ENCODE measurements at places on chromosomes 12 and 14.
A peak's percentile ranks its signal among the peaks of the same experiment; 100 is the strongest.

DNA sequence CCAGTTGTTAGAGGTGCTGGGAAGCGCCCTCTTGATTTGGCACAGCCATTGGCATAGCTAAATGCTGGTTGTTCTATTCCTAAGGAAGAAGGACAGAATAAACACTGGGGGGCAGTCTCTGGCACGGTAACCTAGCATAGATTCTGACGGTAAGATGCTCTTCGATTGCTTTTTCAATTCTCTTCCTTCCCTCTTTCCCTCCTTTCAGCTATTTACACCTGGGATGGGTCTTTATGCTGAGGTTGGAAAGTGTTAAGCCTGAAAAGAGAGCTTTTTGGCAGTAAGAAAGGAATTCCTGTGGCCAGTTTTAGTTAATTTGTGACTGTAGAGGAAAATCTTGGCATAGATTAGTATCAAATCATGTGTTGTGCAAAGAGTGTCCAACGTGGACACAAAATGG, 162.8 kb downstream of the SNAPC1 start:
- DNase-seq = no peak

GRCh38 chr12:122500685-122501488, at the start of gene ZCCHC8:
Gene ZCCHC8 (minus strand): TSS chr12:122500932. CDS start chr12:122500840, 92 bp downstream.
- DNase-seq = peak; percentile 89

DNA sequence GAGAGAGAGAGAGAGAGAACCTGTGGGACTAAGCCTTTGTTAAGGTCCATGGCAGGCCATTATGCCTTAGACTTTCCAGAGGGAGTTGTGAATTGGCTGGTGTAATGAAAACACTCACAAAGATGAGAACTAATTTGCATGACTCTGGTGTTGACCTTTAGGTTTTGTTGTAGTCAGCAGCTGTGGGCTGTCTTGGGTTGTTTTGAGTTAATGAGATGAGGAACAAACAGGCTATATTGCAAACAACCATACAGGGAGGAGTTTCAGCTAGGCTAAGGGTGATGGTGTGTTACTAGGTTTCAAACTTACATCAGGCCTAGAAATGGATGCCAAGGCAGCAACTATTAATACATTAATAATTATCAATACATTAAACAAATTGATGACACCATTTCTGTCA, 26.3 kb downstream of the ATXN7L3B start:
- DNase-seq = no peak

GRCh38 chr12:57126561-57126960, 1.7 kb upstream of the LRP1 start:
- no peak for DNase-seq

- DNase-seq = no peak
Measured at GRCh38 chr14:36521598-36522345, 1.7 kb upstream of the NKX2-1 start.

GRCh38 chr12:128269181-128269591, 2.2 kb downstream of the TMEM132C start:
- no peak for DNase-seq

GRCh38 chr14:72845683-72846082, 48.2 kb downstream of the DPF3 start:
- no peak for DNase-seq

DNA sequence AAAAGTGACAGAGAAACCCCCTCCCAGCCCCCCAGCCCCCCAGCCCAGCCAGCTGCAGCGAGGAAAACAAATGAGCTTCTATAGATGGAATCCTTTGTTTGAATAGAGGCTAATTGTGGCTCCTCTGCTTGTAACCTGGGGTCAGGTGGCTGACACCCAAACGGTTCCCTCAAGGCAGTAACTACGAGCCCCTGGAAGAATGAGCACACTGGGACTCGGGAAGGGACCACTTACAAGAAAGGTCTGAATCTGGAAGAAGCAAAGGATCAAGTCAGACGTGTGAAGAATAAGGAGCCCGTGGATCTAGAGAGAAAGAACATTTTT, 108.7 kb upstream of the FUT8 start:
- DNase-seq = no peak

GRCh38 chr14:50312734-50313054, 570 bp downstream of the DMAC2L start:
- no peak for DNase-seq

- DNase-seq = no peak
Measured at GRCh38 chr12:87196321-87196720, 832.9 kb downstream of the C12orf50 start.

DNA sequence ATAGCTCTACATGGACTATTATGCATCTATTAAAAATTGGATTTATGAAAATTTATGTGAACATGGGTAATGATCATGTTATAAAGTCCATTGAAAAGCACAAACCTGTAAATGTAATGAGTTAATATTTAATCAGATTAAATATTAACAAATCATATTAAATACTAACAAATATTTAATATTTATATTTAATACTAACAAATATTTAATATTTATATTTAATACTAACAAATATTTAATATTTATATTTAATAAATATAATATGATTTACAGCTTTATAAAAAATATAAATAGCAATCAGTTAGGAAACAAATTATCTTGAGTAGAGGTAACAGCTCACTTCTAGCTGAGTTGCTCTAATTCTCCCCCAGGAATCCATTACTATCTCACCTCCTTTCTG, 758.0 kb upstream of the USP15 start:
- no peak for DNase-seq

DNA sequence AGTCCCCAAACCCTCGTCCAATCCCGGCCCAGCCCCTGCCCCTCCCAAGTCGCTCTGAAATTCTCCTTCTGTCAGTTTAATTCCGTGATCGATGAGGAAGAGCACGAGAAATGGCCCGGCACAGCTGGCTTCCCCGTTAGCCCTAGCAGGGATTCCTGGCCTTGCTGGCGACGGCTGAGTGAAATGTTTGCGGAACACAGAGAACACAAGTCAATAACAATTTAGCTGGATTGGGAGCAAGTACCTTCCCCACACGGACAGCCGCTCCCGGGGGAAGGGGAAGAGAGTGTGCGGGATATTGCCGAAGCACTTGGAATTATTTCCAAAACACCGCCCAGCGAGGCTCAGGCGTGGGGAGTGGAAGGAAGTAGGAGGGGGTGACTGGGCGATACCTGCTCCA, 134.6 kb downstream of the RBM19 start:
- DNase-seq = no peak

- DNase-seq = no peak
Measured at GRCh38 chr14:91417120-91417982, at the start of gene CCDC88C. Gene CCDC88C (minus strand): TSS chr14:91417820. CDS start chr14:91417690, 130 bp downstream.

- no peak for DNase-seq
Measured at GRCh38 chr12:109609342-109609741, 35.7 kb downstream of the MVK start.

DNA sequence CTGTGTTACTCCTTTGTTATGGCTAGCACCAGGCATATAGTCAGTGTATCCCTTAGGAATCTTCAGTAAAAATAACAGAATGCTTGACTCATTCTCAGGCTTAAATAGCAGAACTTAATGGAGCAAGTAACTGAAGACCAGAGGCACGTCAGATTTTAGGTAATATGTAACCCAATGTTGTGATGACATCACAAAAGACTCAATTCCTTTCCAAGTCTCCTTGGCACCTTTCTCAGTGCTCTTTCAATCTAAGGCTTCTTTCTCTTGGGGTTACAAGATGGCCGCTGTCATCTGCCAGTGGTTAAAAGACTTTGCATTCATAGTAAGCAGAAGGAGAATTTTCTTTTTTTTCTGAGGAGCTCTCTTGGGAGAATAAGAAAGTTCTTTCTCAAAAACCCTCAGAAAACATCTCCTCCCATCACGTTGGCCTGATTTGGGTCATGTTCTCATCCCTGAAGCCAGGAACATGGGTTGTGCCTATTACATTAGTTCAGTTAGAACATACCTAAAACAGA, 33.4 kb upstream of the DCN start:
- DNase-seq = no peak

GRCh38 chr14:21070610-21071224, 613 bp downstream of the ARHGEF40 start:
- DNase-seq = no peak

DNA sequence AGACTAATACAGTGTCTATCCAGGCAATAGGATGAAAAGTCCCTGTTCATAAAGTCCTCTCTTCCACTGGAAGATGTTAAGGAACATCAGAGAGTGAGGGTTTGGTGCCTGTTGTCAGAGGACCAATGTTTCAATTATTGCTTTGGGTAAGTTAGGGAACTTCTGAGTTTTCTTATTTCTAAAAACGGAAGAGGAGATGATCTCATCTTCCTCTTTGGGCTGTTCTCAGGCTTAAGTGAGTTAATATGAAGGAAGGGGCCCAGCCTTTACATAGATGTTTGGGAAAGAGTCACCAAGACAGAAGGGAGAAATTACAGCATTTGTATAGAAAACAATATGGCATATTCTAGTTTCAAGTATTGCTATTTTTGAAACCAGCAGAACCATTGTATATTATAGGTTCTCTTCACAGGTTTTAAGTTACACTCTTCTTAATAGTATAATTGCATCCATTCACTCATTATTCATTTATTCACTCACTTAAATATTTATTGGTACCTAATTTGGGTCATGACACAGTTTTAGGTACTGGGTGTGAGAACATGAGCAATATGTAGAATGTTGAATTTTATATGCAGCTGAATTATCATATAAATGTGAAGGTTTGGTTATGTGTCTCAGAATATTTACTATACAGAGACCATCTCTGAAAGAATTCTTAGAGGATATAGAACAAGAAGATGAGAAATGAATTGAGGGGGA, 68.5 kb upstream of the LRIG3 start:
- DNase-seq = no peak

DNA sequence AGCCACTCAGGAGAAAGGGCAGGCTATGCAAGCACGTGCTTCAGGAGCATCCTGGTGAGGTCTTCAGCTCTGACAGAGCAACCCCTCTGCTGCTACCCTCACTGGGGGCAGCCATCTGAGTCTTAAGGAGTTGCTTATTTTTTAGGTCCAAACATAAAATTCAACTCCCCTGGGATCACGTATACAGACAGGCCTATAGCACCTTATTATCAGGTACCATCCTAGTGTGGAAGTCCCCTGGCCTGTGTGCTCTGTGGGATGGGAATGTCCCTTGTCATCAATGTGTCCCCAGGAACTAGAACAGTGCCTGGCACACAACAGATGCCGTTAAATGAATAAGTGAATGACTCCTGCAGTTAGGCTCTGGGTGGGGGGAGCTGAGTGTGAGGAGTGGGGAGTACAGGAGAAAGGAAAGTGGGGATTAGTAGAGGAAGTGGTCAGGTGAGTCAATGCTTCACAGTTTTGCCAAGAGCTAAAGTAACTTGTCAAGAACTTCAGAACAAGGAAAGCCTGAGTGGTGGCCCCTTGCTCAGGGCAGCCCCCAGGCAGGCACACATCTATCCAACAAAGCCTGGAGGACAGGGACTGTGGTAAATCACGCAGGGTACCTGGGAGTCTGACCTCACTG, 33.5 kb downstream of the DAD1 start:
- DNase-seq = no peak

DNA sequence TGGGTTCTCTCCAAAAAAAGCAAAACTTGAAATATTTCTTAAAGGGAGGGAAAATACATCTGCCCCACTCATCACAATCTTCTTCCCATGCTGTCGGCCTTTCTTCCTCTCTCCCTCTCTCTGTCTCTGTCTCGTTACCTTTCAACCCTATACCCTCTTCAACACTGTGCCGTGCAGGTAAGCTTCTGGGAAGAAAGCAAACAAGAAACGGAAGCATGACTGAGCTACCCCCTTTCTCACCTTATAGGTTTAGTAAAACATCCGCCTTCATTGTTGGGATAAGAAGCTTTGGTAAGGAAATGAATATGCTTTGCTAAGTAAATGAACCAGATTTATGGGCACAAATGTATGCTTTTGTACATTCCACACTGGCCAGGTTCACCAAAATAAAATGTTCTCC, 63.0 kb downstream of the TMEM30B start:
- no peak for DNase-seq

- peak; percentile 72 for DNase-seq
Measured at GRCh38 chr12:109713187-109714070, at the start of gene FAM222A. Gene FAM222A (plus strand): TSS chr12:109713825. CDS start chr12:109744147, 30,322 bp downstream.

- no peak for DNase-seq
Measured at GRCh38 chr12:120183211-120183631, 11.3 kb downstream of the GCN1 start.

GRCh38 chr12:124695861-124696260, 128.4 kb upstream of the NCOR2 start:
- DNase-seq = no peak

DNA sequence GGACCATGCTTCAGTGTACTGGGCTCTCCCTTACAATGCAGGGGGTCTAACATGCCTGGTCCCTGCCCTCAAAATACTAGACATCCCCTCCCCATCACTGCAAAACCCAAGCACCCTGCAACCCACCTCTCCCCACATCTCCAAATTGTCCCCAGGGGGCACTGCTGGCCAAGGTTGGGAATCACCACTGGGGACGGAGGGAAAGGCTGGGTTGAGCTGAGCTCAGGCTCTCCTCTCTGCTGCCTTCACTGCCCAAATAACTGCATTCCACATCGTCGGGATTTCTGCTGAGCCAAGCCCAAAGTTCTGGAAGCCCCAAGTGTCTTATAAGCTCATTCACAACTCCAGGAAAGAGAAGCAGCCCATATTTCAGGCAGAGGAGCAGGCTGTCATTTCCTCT, 69.6 kb downstream of the NT5DC3 start:
- DNase-seq = no peak

GRCh38 chr12:96015672-96016071, 19.5 kb upstream of the HAL start:
- DNase-seq = no peak
